ENCODE measurements at places on chromosomes 5 and 9.

- no peak for DNase-seq
Measured at GRCh38 chr9:134967547-134967930, 49.8 kb upstream of the FCN1 start.

- no peak for DNase-seq
Measured at GRCh38 chr5:88607492-88607891, 275.5 kb downstream of the MEF2C start.

- DNase-seq: peak; percentile 56
Measured at GRCh38 chr5:102754767-102755431, at the start of gene PAM. TSS of gene PAM (plus strand) at chr5:102755305. CDS start at chr5:102866196, 110,891 bp downstream.

DNA sequence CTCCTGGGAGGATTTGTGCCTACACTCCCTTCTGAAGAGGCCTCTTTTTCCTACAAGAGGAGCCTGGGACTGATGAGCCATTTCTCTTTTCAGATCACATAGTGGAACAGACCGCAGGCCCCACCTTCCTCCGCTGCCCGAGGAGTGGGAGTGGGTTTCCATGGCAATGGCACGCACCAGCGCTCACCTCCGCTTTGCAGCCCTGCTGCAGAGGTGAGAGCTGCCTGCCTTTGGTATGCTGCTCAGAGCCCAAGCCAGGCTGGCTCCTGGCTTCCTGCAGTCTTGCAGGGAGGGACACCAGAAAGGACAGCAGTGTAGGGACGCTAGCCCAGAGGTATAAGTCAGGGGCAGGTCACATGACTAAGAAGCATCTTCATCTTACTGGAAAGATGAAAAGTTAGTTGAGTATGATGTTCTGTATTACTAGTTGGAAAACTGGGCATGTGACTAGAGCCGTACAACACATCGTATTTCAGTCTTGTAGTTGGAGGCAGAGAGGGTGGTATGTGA is 12.4 kb downstream of the PTTG1 start:
- DNase-seq: peak; percentile 29

DNA sequence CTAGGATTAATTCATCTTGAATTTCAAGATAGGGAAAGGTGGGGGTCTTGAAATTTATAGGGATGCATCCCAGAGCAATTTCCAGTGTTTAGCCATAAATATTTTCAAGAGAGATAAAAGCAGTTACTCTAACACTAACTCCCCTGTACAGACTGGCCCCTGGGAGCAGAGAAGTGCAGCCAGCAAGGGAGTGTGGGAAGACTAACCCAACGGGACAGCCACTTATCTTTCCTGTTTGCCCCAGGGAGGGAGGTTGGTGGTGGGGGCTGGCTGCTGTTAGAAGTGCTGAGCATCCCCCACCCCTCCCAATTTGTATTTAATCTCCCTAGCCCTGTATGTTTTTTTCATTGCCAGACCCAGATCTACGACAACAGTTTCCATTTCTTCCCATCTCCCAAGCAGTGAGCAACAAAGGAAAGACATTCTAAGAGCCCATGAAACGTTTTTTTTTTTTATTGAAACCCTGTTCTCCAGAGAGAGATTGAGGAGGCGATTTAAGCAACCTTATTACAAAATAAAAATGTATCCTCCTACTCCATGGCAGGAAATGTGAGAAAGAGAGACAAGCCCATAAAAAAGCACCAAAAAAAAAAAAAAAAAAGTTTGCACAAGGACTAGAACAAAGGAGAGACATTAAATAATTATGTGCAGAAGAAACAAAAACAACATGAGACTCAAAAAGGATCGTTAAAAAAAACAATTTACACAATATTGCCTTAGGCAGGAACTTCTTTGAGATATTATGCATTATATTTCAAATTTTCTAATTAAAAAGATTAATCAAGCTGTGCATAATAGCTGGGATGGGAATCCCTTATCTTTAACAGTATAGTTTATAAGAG is 343.4 kb downstream of the ARHGEF28 start:
- DNase-seq: no peak

- no peak for DNase-seq
Measured at GRCh38 chr9:116925121-116925520, 238.0 kb downstream of the TRIM32 start.

- no peak for DNase-seq
Measured at GRCh38 chr9:129160712-129161533, 17.1 kb downstream of the IER5L start.

- no peak for DNase-seq
Measured at GRCh38 chr9:74711341-74711740, 176.4 kb downstream of the TRPM6 start.

DNA sequence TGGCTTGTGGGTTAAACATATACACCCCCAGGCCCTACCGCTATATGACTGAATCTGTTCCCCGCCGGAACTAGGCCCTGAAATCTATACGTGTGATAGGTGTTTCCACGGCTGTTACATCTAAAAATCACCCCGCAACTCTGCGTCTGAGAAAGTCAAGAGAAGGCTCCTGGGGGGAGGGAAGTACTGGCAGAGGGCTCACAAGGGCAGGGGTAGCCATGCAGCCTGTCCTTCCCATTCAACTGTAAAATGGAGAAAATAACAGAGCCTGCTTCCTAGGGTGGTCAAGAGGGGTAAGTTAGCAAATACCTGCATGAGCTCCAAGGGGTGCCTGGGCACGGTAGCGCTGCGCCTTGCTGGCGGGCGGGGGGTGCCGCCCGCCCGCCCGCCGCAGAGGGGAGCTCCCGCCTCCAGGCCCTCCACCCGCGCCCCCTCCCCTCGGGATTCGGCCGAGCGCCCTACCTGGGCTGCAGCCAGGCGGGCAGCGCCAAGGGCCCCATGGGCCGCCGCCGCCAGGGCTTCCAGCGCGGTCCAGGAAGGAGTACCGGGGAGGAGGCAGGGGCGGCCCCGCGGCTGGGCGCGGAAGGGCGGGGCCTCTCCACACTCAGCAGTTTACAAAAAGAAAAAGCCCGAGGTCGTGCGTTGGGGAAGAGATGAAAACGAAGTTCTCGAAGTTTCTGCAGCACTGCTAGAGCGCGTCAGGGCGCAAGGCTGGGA is at the start of gene HACD4:
Gene HACD4 (minus strand): TSS at position 550 of the 717 bp plus-strand sequence. CDS start 50 bp downstream, at position 500.
- no peak for DNase-seq

DNA sequence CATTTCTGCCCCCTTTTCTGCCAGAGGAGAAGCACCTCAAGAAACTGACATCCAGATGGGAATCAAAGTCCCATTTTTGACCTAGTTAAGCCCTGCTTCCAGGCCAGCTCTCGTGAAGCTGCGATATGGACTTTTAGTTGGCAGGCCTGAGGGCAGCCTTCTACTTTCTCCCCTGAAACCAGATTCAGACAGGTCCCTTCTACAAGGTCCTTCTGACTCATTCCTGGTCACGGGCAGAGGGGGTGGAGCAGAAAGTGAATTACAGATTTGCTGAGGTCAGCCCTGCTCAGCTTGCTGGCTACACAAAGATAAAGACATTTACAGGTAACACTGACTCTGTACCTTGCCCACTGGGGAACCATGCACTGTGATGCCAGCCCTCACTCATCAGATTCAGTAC is 52.8 kb upstream of the TUT7 start:
- DNase-seq: peak; percentile 74

DNA sequence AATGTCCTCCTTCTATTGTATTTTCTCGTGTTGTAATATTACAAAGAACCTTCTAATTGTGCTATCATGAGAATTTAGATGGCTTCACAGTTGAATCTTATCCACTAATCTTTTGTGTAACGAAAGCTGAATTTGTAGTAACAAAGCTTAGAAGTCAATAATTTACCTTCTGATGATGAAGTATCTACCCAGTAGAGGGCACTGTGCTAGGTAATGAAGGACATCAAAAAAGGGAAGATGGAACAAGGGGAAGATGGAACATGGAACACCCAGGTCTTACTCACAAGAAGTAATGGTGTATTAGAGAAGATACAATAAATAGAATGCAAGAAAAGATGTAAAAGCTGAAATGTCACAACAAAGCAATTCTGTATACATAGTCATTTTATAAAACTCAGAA is 131.0 kb upstream of the CCNG1 start:
- no peak for DNase-seq

GRCh38 chr9:113223963-113224362 is 2.6 kb downstream of the SLC31A1 start:
- DNase-seq: no peak

DNA sequence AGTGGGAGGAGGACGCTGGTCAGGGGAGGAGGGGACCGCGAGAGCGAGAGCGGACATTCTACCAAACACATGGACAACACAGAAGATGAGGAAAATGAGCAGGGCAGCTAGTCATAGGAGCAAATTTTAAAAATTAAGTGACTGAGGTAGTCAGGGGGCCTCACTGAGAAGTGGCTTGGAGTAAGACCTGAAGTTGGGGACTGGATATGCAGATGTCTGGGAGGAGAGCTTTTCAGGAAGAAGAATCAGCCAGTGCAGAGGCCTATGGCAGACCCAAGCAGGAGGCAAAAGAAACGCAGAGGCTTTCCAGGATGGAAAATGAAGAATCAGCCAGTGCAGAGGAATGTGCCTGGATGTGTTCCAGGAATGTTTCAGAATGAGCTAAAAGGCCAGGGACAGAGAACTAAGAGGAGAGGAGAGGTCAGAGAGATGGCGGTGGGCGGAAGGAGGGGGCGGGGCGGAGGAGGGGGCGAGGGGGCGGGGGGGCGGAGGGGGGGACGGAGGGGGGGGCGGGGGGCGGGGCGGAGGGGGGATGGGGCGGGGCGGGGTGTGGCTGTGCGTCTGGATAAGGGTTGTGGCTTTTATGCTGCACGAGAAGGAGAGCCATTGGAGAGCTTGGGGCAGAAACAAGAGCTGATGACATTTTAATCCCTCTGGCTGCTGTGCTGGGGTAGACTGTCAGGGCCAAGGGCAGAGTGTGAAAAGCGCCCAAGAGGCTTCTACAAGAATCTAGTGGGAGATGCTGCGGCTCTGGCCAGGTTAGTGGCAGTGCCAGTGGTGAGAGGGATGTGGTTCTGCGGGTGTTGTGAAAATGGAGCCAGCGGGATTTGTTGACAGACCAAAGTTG is 129.6 kb downstream of the KCNIP1 start:
- no peak for DNase-seq

- no peak for DNase-seq
Measured at GRCh38 chr5:172544371-172545095, 90.2 kb upstream of the SH3PXD2B start.

- DNase-seq: no peak
Measured at GRCh38 chr5:44881266-44881665, 72.5 kb downstream of the MRPS30 start.

- peak; percentile 28 for DNase-seq
Measured at GRCh38 chr9:129310666-129311350, 132.7 kb upstream of the IER5L start.

- no peak for DNase-seq
Measured at GRCh38 chr5:106307265-106307664, 1363.5 kb downstream of the EFNA5 start.

DNA sequence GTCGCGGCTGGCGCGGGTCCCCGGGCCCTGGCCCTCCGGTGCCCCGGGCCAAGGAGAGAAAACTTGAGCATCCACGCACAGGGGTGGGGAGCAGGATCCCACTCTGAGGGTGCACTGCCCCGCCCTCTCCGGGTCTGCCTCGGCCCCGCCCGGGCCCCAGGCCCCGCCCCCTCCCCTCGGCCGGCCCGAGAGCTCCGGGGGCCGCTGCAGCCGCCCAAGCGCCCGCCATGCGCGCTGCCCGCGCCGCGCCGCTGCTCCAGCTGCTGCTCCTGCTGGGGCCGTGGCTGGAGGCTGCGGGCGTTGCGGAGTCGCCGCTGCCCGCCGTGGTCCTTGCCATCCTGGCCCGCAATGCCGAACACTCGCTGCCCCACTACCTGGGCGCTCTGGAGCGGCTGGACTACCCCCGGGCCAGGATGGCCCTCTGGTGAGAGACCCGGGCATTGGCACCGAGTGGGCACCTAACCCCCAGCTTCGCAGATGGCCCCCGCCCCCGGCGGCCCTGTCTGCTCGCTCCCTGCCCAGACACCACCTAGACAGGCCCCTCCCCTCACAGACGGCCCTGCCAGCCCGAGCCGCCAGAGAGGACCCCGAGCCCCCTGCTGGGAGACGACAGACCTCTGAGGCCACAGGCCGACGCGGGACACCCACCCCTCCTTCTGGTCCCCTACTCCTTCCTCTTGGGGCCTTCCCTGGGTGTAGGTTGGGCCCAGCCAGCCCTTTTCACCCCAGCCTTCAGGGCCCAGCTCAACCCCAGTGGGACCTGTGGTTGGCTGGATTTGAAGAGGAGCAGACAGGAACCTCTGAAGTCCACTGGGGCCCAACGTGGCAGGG is at the start of gene CERCAM:
Gene CERCAM (plus strand): TSS at position 207 of the 831 bp plus-strand sequence. CDS start 21 bp downstream, at position 228.
- peak; percentile 40 for DNase-seq

DNA sequence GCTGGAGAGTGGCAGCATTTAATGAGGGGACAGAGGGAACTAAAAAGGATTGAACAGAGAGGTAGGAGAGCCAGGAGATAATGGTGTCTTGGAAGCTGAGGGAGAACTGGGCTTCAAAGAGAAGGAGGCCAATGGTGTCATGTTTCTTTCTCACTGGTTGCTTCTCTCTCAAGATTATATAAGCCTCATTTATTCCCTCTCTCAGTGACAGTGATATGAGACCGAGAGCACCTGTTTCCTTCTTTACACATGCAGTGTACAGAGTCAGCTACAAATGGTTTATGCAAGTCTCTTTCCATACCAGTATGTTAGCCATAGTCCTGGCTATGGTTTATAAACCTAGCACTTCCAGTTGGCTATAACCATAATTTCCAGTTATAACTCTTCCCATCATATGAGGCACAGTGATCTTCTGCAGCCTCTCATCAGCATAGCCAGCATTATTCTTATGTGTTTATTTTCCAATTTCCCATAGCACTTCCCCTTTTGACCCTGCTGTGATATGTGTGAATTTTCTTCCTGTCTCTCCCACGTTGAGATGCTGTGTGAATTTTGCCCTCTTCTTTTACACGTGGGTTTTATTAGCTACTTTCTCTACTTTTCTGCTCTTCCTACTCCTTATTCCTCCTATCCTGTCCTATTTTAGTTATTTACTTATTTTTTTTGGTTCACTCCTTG is 71.2 kb downstream of the UNC13B start:
- DNase-seq: no peak

DNA sequence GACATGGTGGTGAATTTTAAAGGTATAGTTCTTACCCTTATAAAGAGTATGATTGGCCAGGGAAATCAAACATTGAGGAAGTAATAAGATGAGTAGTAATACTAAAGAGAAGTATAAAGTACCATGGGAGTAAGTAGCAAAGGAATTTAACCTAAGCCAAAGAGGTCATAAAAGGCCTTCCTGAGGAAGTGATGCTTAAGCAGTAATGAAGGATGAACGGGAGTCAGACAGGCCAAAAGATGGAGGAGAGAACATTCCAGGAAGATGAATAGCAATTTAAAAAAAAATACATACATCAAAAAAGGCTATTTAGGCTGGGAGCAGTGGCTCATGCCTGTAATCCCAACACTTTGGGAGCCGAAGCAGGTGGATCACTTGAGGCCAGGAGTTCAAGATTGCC is 29.0 kb downstream of the KLHL3 start:
- no peak for DNase-seq

DNA sequence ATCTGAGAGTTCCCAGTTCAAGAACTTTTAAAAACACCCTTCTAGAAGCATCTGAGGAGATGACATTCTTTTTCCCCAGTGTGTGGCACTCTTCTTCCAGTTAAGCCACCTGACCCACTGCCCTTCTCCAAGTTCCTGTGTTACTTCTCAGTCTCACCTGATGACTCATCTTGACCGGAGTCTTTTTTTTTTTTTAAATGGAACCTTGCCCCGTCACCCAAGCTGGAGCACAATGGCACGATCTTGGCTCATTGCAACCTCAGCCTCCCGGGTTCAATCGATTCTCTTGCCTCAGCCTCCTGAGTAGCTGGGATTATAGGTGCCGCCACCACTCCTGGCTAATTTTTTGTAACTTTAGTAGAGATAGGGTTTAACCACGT is 224.1 kb upstream of the DAB2 start:
- DNase-seq: peak; percentile 72

- no peak for DNase-seq
Measured at GRCh38 chr5:133354323-133355185, 257.8 kb downstream of the FSTL4 start.

- DNase-seq: no peak
Measured at GRCh38 chr5:168771678-168772077, 192.5 kb upstream of the PANK3 start.

GRCh38 chr5:83256091-83256780 is 178.9 kb downstream of the XRCC4 start:
- peak; percentile 37 for DNase-seq
